ENCODE measurements at places on chromosomes 4 and X. TPM values are rescaled to one million over a fixed set of nuclear protein-coding genes. Genes with fewer than 3 reads are reported as not detected.

The BST1 gene
- 0.19 TPM for total RNA-seq

The TBX22 gene
- total RNA-seq, result not detected

The FAM133A gene
- not detected for total RNA-seq

The CT83 gene
- not detected for total RNA-seq

The MAMLD1 gene
- total RNA-seq, result 2.2 TPM

The SSX4 gene
- total RNA-seq, result not detected

The ESX1 gene
- not detected for total RNA-seq

The UGT2B15 gene
- not detected for total RNA-seq

The CYSLTR1 gene
- 1.8 TPM for total RNA-seq

The DUSP21 gene
- total RNA-seq, result not detected

The GAGE12H gene
- not detected for total RNA-seq

Measured in activated CD4-positive, alpha-beta memory T cell treated with anti-CD3 and anti-CD28 coated beads for 36 hours (primary cell).